ENCODE measurements at places on chromosomes 2 and 18. TPM values are rescaled to one million over a fixed set of nuclear protein-coding genes. Genes with fewer than 3 reads are reported as not detected.

The ZNF512 gene
- 26.6 TPM for total RNA-seq

The CYRIA gene
- 29.2 TPM for total RNA-seq

The TNFRSF11A gene
- 2.3 TPM for total RNA-seq

The ASPRV1 gene
- total RNA-seq = 0.32 TPM

The CTIF gene
- 11.0 TPM for total RNA-seq

The C2orf80 gene
- total RNA-seq = not detected

The ANO7 gene
- 0.15 TPM for total RNA-seq

The RAX gene
- not detected for total RNA-seq

Data from epithelial cell of umbilical artery (primary cell).